ENCODE measurements at places on chromosomes 5 and 9.

DNA sequence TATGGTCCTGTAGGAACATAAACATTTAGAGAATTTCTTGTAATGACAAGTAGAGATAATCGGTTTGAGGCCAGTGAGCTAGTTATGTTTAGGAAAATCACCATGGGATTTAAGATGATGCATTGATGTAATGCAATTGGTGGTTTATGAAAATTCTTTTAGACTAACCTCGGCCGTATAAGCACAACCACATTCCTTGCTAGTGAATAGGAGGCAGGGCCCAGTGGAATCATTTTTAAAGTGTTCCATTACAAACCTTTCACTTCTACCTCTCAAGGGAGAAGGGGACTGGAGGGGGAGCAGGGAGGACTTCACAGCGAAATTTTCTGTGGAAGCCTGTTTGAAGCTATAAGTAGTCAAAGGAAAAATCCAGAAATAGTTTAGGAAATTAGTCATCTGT, 71.8 kb upstream of the NFIL3 start:
- no peak for DNase-seq

- no peak for DNase-seq
Observed at GRCh38 chr5:39186722-39187539, 32.4 kb downstream of the FYB1 start.

- DNase-seq = no peak
Observed at GRCh38 chr5:58902305-58902704, 319.4 kb downstream of the RAB3C start.

GRCh38 chr5:102835717-102836116, 80.6 kb downstream of the PAM start:
- DNase-seq = no peak

- no peak for DNase-seq
Observed at GRCh38 chr5:96031811-96032261, 70.2 kb upstream of the ELL2 start.

DNA sequence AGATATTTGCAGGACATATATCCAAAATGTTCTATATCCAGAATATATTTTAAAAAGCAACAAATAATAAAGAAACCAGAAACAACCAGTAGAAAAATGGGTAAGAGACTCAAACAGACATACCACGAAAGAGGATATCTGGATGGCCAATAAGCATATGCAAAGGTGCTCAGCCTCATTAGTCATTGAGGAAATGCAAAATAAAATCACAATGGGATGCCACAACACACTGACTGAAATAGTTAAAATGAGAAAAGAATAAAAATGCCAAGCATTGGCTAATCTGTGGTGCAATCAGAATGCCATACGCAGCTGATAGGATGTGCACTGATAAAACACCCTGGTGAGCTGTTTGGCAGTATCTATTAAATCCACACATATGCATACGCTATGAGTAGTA, 265.8 kb upstream of the ANKH start:
- no peak for DNase-seq

GRCh38 chr9:18478501-18479361, 4.8 kb downstream of the ADAMTSL1 start:
- no peak for DNase-seq

Measured in activated CD4-positive, alpha-beta T cell treated with anti-CD3 and anti-CD28 coated beads for 24 hours (primary cell).